HT1080 (cell line): ENCODE measurements at places on chromosomes 5 and 9. TPM values are rescaled to one million over a fixed set of nuclear protein-coding genes. Genes with fewer than 3 reads are reported as not detected.

The PITX1 gene
- 38.6 and 52.2 TPM in 2 replicates for total RNA-seq

The ASPN gene
- total RNA-seq, result not detected in 2 replicates

The CTNND2 gene
- total RNA-seq, result 0.18 TPM in 1 of 2 replicates, not detected in the other

The KCNIP1 gene
- not detected in 2 replicates for total RNA-seq

The ITK gene
- total RNA-seq, result not detected in 2 replicates

The FBP2 gene
- not detected in 2 replicates for total RNA-seq

The CIZ1 gene
- total RNA-seq, result 54.7 and 82.9 TPM in 2 replicates

The SLC6A19 gene
- total RNA-seq, result not detected in 2 replicates

The CATSPER3 gene
- total RNA-seq, result 0.13 and 0.30 TPM in 2 replicates

The WDR70 gene
- 29.4 and 30.7 TPM in 2 replicates for total RNA-seq

The PLPP6 gene
- 7.6 and 7.7 TPM in 2 replicates for total RNA-seq

The GFI1B gene
- total RNA-seq, result not detected in 2 replicates

The TMEM215 gene
- not detected in 2 replicates for total RNA-seq

The PDCD1LG2 gene
- total RNA-seq, result 4.0 and 4.5 TPM in 2 replicates

The KCNN2 gene
- 0.13 TPM in 1 of 2 replicates, not detected in the other for total RNA-seq

The SARDH gene
- total RNA-seq, result 0.05 and 0.30 TPM in 2 replicates

The SPATA31D3 gene
- 0.07 TPM in 1 of 2 replicates, not detected in the other for total RNA-seq

The SLC45A2 gene
- not detected in 2 replicates for total RNA-seq

The ORM2 gene
- not detected in 2 replicates for total RNA-seq

The SLC38A9 gene
- 17.7 and 23.8 TPM in 2 replicates for total RNA-seq

The SPATA31C1 gene
- total RNA-seq, result not detected in 2 replicates
